Activated CD4-positive, alpha-beta T cell treated with anti-CD3 and anti-CD28 coated beads, Interleukin-10, Interleukin-2, amounts not matched to agents 100 ng/mL and 50 ng/mL, durations not matched to agents 16 hours and 8 hours (primary cell): ENCODE measurements at places on chromosomes 6 and 20.

- DNase-seq, result no peak
These were observed 736.9 kb downstream of the QKI start for GRCh38 chr6:164151161-164152120.

GRCh38 chr6:170294813-170295509, 4.1 kb upstream of the DLL1 start:
- DNase-seq, result no peak

- DNase-seq, result peak; percentile 65
These were observed 36.5 kb downstream of the PPP1R16B start for GRCh38 chr20:38842026-38842425.

GRCh38 chr6:139597087-139597763, 222.8 kb upstream of the CITED2 start:
- no peak for DNase-seq

- no peak for DNase-seq
These were observed 11.3 kb upstream of the KCNK16 start for GRCh38 chr6:39333644-39334438.

DNA sequence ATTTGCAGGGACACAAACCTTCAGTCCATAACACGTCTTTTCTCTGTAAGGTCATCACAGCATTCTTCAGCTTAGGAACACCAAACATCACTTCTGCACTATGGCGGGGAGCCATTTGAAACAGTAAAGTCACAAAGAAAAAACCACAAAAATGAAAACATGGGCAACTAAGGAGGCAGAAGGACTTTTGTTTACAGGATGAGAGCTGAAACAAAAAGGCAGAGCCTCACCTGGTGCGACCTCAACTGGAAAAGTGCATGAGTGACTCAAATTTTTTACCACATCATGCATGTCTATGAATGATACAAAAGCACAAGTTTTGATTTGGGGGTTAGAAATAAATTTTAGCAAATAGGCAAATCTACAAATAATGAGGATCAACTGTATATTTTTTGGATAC, 68.2 kb upstream of the TNFAIP3 start:
- DNase-seq, result peak; percentile 37

GRCh38 chr6:107413966-107414645, 45.3 kb downstream of the PDSS2 start:
- no peak for DNase-seq

GRCh38 chr6:43673444-43674084, 14.0 kb downstream of the MRPS18A start:
- DNase-seq, result no peak

- DNase-seq, result no peak
These were observed 97.3 kb downstream of the BMP2 start for GRCh38 chr20:6864740-6865139.

GRCh38 chr6:44725070-44725469, 337.6 kb downstream of the CDC5L start:
- DNase-seq, result no peak

GRCh38 chr20:57388953-57389694, 2.1 kb upstream of the RBM38 start:
- peak; percentile 67 for DNase-seq
